Tibial artery (tissue), 4 donors: ENCODE measurements at places on chromosomes 1 and 21.

- DNase-seq = no peak
Measured at GRCh38 chr1:43786960-43787359, 79.6 kb downstream of the ST3GAL3 start.

DNA sequence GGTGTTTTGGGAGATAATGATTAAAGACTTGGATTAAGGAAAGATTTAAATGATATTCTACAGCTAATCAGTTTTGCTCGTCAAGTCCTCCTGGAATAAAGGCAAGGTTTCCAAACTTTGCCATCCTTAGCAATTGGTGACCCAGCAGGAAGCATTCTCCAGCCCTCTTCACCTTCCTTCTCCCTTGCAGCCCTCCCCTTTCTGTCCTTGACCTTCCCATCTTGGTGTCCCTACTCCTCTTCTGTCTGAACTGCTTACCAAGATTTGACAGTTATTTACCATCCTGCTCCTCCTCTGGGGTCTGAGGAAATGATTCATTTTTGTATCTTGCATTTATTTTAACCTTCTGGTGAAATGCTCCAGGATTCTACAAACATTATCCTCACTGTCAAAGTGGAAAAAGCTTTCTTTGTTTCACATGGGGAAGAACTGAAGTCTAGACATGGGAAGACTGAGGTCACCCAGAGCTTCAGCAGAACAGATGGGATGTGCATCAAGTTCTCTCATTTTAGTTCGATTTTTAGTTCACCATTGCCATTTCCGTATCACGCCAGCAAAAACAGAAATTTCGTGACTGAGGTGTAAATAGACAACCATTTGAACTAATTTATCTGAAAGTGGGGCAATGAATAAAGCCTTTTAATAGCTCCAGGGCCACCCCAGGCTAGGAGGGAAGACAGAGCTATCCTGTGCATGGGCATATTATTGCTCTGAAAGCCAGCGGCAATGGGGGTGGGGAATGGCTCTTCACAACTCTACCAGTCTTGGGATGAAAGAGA lies 504.4 kb upstream of the PLXNA2 start:
- DNase-seq = no peak

DNA sequence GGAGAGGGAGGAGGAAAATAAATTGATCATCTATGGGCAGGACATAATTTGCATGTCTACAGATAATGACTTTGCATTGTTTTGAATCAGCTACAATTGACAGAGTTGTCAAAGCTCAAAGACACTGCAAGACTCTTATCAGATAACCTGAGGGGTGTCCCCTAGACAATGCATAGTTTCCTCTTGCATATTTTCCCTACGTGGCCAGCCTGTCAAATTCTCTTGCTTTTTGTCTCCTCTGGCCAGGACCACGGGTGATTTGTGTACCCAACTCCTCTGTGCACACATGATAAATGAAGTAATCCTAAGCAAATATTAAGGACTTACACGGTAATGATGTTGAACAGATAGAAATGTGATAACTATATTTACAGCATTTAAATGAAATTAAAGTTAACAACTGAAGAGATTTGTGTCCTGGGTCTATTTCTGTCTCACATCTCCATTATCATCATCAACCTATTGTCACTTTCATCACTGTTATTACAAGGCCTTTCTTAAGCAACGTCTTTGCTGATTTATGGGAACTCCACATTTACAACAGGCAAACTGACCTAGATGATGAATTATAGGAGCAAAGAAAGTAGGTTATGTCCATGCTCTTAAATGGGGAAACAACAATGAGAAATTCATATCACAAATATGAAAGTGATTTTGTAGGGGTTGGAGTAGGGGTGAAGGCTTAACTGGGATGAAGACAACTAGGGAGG lies 18.8 kb downstream of the BATF3 start:
- DNase-seq = no peak

- no peak for DNase-seq
Measured at GRCh38 chr21:37447288-37447936, 80.8 kb downstream of the DYRK1A start.

GRCh38 chr1:31666263-31666963 lies 21.7 kb upstream of the PEF1 start:
- no peak for DNase-seq
